ENCODE measurements at places on chromosomes 16 and 17.

DNA sequence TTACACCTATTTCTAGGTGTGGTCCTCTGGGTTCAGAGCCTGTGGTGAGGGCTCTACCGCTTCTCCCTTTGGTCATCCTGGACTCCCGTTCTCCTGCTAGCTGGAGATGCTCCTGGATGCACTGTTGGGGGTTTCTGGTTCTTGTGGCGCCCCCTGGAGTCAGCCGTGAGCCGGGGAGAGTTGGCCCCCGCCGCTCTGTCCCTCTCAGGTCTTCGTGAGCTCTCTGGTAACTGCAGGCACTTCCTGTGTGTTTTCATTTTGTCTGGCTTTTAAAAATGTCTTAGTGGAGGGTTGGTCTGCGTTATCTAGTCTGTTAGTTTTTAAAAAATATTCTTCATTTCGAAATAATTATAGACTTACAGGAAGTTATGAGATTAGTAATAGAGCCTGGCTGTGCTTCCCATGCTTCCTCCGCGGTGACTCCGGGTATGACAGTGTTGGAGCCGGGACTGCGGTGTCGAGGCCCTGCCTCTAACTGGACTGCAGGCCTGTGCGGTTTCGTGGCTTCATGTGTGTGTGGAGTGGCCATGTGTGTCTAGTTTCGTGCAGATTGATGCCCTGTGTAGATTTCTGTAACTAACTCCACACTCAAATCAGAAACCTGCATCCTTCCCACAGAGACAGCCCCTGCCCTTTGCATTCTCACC, 78.0 kb upstream of the ZNF750 start:
- no peak for DNase-seq

DNA sequence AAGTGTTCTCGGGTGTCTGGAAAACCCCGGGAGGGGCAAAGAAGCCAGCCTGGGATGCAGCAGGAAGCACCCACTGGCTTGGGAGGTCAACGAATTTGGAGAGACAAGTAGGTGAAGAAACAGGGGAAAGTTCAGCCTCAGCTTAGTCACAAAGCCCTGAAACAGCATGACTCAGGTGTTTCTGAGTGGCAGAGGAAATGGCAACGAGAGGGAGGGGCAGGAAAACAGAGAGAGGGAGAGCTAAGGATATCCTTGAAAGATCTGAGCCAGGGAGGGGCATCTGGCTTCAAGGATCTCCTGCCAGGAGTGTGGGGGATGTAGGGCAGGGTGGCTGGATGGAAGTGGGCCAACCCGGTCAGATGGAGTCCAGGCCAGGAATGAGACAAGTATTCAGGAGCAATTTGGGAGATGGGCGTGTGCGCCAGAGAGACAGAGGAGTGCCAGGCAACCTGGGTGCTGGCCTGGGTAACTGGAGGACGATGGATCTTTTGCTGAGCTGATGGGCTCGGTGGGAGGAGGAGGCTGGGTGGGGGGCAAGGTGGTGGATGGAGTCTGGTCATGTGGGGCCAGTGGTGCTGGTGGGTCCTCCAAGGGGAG, 27.2 kb downstream of the ABCC3 start:
- peak; percentile 61 for DNase-seq

GRCh38 chr17:17938388-17939107, 33.7 kb downstream of the TOM1L2 start:
- no peak for DNase-seq

- DNase-seq: no peak
Observed at GRCh38 chr16:25317732-25318316, 60.2 kb upstream of the ZKSCAN2 start.

DNA sequence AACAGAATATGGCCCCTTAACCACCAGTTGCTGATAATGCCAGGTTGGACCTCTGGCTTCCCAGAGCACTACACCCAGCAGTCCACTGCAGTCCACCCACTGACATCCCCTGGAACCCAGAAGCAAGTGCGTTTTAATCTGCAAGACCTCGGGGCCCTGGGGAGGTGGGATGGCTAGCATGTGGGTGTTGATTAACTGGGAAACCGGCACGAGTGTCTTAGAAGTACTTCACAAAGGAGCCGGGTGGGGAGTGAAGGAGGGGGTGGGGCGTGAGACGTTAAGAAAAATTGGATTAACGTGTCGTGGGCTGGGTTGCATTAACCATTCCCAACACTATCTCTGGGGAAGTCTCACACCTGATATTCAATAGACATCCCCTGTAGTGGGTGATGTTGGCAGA, 6.1 kb upstream of the HIC1 start:
- peak; percentile 56 for DNase-seq

DNA sequence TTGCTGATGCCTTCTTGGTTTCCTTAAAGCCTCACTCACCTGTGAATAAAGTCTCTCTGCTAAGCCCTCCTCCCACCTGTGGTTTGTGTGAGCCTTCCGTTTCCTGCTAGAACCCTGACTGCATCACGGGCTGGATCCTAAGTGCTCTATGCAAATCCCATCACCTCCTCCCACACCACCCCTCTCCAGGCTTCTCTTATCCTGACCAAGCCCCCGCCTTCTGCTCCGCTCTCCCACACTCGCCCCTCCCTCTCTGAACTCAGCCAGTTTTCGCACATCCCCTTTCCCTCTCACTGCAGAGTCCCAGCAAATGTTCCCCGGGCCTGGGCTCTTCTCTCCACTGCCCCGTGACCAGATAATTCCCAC, 51.8 kb downstream of the PIMREG start:
- peak; percentile 59 for DNase-seq

DNA sequence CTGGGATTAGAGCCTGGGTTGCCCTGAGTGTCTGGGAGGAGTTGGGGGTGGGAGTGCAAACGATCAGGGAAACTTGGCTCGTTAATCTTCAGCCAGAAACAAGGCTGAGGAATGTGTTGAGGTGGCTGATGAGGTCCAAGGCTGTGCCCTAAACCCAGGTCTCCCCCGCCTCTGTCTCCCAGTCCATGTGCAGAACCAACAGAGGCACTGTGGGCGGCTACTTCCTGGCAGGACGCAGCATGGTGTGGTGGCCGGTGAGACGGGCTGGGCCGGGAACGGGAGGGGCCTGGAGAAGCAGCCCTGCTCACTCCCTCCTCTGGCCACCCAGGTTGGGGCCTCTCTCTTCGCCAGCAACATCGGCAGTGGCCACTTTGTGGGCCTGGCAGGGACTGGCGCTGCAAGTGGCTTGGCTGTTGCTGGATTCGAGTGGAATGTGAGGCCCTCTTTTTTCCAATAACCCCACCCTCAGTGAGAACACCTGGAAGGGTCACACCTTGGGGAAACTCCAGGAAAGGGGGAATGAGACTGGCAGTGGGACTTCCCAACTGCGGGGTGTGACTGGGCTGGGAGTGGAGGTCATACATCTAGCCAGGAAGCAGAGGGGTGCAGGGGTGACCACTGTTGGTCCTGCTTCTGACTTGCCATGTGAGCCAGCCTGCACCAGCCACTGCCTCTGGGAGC, 1.7 kb downstream of the SLC5A2 start:
- no peak for DNase-seq

GRCh38 chr16:23407436-23408127, 45.4 kb downstream of the COG7 start:
- peak; percentile 36 for DNase-seq

GRCh38 chr17:75032720-75033280, 14.0 kb downstream of the ATP5PD start:
- DNase-seq: no peak

DNA sequence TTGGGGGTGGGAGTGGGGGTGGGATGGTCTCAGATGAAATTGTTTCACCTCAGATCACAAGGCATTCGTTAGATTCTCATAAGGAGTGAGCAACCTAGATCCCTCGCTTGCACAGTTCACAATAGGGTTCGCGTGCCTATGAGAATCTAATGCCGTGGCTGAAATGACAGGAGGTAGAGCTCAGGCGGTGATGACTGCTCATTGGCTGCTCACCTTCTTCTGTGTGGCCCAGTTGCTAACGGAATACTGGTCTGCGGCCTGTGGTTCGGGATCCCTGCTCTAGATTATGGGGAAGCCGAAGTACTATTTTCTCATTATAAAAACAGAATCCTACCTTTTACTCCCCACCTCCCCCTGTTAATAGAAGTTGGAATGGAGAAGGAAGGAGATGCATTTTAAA, 18.9 kb downstream of the CLTC start:
- no peak for DNase-seq

- no peak for DNase-seq
Observed at GRCh38 chr16:25013751-25014499, 1.2 kb downstream of the ARHGAP17 start.

DNA sequence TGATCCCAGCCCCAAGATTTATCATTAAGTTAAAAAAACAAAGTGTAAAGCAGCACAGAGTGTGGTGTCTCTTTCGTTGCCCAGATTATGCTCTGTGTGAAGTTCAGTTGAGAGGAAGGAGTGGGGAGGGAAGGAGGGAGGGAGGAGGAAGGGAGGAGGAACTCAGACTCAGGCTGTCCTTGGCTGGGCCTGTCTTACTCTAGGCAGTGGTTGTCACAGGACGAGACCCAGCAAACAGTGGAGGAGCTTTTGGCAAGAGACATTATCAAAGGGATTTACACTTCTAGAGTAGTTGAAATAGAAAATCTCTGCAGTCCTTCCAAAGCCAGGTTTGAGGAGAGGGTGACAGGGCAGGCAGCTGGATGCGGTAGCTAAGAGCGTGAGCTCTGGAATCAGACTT, 27.8 kb downstream of the KNOP1 start:
- DNase-seq: no peak

DNA sequence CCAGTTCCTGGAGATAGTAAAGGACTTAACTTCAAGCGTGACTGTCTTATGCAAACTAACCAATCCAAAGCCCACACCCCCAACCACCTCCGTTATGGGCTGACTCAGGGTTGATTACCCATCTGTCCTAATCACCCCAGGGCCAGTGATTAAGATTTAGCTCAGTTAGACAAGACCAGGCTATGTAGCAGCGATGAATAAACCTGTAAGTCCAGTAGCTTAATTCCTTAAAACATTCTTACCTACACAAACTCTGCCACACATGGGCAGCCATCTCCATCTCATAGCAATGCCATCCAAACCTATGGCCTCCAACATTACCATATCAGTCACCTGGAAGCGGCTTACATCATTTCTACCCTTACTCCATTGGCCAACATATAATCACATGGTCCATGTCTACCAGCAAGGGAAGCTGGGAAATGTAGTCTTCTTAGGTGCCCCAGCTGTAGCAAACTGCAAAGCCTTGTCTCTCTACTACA, 266.7 kb downstream of the SHISA9 start:
- DNase-seq: no peak

GRCh38 chr16:89080196-89080853, 13.3 kb upstream of the ACSF3 start:
- DNase-seq: no peak

DNA sequence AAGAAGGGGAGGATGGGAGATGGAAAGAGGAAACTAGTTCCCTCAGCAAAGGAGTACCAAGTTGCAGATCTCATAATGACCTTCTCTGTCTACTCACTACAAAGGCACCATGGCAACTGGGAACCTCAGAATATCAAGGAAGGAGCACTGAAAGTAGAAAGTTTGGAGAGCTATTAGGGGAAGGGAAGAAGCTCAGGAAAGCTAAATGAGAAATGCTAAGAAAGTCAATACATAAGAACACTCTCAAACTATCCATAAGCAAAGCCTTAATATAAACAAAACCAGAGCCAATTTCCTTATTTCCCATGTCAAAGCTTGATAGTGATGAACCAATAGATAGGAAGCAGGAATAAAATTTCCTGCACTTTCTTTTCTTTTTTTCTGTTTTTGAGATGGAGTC, 57.9 kb upstream of the C17orf78 start:
- DNase-seq: no peak

- no peak for DNase-seq
Observed at GRCh38 chr16:55834049-55834448, 1.2 kb upstream of the CES1 start.

DNA sequence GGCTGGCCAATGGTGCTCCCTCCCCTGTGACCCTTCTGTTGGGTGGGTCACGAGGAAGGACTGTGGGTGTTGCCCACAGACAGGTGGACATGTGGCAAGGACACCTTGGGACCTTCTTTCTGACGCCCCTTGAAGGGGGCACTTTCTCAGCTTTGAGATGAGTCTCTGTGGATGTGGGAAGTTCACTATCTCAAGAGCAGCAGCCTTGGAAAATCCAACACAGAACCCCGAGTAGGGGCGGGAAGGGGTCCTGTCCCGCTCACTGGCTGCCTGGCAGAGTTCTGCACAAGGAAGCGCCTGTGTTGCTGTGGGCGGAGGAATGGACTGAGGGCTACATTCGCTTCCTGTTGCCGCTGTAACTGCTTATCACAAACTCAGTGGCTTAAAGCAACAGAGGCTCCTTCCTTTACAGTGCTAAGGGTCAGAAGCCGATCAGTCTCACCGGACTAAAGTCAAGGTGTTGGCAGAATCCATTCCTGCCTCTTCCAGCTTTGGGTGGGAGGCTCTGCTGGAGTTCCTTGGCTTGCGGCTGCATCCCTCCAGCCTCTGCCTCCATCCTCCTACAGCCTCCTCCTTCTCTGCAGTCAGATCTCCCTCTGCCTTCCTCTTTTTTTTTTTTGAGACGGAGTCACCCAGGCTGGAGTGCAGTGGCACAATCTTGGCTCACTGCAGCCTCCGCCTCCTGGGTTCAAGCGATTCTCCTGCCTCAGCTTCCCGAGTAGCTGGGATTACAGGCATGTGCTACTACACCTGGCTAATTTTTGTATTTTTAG, 305.2 kb downstream of the SEC14L1 start:
- no peak for DNase-seq

- DNase-seq: no peak
Observed at GRCh38 chr17:55564081-55564480, 52.8 kb upstream of the SMIM36 start.

- no peak for DNase-seq
Observed at GRCh38 chr16:22255335-22255734, 41.9 kb upstream of the POLR3E start.

- DNase-seq: no peak
Observed at GRCh38 chr17:45341533-45342158, 24.8 kb upstream of the MAP3K14 start.

DNA sequence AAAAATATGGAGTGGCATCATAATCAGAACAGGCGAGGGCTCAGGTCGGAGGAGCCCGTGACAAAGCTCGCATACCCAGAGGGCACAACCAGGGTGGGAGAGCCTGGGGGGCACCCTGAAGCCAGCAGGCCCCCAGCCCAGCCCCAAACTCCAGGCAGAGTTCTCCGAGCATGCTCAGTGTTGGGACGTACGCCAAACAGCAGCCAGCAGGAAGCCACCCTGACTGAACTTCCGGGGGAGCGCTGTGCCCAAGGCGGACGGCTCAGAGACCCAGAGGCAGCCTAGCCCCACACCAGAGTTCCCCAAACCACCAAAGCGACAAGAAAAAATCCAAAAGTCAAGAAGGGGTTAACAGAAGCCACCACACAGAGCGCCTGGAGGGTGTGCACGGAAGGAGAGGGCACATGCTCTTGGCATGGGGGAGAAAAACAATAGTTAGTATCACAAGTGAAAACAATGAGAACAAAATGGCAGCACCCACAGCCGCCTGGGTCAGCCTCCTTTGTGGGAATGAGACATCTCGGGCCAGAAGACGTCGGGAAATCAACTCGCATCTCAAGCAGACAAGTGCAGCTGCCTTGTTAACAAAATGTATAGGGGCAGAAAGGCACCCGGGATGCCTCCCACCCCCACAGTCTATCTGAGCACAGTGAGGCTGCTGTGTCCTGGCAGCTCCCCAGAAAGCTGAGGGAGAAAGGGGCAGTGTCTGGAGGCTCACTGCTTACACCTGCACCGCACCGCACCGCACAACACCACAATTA, 11.9 kb downstream of the EXOC7 start:
- DNase-seq: no peak

All from NCI-H524 (cell line).